Type B pancreatic cell (in vitro differentiated cells): ENCODE measurements at places on chromosomes 5 and 9.

- DNase-seq = no peak
Measured at GRCh38 chr9:110994771-110995241, 43.5 kb downstream of the LPAR1 start.

GRCh38 chr5:8685704-8686103 lies 816.8 kb downstream of the MTRR start:
- DNase-seq = no peak

DNA sequence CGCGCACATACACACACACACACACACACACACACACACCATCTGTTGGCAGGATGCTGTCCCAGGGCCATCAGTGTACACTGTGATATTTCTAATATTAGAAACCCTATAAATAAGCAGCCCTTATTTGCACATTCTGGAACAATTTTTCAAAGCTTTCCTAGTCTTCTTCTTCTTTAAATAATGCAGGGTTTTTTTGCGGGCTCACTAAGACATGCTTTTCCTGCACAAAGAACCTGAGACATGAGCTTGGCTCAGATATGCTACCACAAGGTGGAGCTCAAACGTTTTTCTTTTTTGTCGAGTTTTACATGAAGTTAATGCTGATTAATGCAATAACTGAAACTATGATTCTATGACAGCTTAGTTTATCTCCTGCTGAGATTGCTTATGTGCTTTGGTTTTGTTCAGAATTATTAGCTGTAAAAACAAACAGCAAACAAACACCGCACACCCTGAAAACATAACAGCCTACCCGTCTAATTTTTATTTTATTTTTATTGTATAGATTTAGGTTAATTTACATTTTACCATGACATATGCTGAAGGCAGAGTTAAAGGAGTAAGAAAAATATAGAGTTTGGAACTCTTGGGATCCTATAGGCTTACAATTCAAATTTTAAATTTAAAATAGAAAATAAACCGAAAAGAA lies 95.8 kb downstream of the ALDH1A1 start:
- DNase-seq = no peak

GRCh38 chr5:180960209-180960608 lies 28.4 kb upstream of the BTNL3 start:
- no peak for DNase-seq

GRCh38 chr5:178077751-178078150 lies 35.6 kb upstream of the N4BP3 start:
- DNase-seq = no peak

DNA sequence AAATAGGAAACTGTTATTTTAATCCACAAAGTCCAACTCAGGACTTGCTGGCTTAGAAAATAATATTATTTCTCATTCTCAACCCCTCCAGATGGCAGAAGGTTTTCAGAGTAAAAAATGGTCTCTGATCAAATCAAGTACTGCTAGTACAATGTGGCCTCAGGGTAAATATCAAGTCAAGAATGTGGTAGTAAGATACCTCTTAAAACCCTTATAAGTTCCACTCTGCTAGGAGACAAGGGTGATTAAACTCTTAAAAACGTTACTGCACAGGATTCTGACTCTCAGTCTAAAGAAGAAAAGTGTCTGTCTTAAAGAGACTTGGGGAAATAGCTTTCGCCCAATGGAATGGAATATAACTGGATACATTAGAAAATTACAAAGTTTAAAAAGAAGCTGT lies 120.8 kb upstream of the PDE4D start:
- no peak for DNase-seq

DNA sequence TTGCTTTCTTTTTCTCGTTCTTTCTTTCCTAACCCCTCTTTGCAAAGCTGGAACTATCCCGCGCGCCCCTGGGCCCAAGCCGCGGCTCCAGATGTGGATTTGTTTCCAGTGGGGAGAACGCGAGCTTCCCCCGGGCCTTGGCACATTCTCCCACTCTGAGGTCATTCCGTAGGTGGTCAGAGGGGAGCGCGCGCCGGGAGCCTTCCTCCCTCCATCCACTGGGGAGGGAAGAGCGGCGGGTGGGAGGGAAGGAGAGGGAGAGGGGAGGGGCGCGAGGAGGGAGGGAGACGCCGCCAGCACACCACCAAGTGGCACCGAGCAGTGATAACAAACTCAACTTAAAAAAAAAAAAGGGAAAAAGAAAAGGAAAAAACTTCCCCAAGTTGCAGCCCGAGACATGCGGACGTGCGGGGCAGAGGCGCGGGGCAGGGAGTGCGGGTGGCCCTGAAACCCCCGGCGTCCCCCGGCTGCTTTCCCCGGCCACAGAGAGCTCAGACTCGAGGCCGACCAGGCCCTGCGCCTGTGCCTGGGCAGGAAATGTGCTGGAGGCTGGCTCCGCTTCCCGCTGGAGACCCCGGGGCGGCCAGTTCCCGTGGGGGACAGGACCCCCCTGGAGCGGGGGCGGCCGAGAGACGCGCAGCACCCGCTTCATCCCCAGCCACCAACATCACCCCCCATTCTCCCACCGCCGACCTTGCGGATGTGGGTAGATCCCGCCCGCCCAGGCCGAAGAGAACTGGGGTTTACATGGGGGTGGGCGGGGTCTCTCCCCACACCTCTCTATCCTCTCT lies 3.1 kb downstream of the IER5L start:
- DNase-seq = no peak

GRCh38 chr9:124652615-124653393 lies 118.3 kb downstream of the NR6A1 start:
- no peak for DNase-seq

DNA sequence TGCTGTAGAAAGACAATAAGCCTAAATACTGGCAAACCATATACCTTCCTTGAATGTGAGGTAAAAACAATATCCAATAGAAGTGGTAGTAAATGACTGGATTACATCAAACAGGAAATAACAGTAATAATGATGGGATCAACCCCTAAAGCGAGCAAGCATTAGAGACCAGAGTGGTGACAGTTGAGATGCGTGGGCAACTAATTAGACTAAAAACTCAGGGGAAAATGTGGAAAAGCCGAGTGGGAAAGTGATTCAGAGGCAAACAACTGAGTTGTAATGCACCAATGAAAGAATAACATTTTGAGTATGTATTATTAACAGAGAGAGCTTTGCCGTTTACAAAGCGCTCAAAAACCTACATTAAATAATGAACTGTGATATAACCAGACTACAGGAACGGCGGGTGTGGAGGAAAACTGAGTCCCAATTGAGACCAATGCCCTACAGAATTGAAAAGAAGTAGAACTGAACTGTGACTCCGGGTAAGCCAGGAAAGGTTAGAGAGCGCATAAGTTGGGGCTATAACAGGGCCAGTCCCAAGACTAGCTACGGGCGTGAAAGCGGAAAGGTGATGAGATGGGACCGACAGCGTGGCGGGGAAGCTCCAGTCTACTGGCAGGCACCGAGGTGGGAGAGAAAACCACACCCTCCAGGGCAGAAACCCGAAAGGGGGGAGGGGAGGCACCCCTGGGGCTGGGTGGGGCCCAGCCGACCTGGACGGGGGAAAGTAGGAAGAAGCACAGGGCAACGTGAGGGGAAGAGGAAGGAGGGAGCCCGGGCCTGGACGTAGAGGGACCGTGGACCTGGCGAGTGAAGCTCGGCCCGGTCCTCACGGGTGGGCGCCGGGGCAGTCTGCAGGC lies 592 bp downstream of the UBAP2 start:
- no peak for DNase-seq

GRCh38 chr9:91714020-91714806 lies 235.8 kb downstream of the ROR2 start:
- no peak for DNase-seq

DNA sequence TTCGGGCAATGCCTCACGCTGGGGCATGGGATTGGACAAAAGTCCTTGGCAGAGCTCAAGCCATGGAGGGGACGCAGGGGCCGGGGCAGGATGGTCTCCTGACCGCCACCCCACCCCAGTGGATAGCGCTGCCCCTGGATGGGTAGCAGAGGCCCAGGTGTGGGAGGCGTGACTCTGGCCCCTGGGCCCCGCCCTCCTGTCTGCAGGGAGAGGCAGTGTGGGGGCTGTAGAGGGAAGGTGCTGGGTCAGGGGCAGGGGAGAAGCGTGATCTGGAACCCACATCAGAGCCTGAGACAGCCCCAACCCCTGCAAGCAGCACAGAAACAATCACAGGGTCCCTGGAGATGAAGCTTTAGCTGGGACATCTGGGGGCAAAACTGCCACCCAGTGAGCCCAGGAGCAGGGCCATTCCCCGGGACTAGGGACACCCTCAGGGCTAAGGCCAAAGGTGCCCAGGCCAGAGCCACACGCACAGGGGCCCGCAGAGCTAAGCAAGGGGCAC lies 36.2 kb downstream of the NACC2 start:
- no peak for DNase-seq

DNA sequence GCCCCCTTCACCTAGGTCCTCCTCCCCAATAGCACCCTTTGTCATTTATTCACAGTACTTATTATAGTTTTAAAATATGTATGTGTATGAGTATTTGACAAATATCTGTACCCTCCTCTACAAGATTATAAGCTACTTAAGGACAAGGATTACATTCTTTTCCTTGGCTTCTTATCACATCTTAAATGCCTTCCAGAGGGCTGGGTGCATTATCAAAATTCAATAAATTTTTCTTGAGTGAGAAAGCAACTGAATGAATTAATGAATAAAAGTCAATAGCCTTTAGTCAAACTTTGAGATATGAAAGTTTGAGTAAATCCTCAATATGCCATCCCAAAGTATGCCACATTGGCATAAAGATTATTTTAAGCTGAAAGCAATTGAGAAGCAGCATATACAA lies 621.7 kb downstream of the DNAH5 start:
- no peak for DNase-seq

DNA sequence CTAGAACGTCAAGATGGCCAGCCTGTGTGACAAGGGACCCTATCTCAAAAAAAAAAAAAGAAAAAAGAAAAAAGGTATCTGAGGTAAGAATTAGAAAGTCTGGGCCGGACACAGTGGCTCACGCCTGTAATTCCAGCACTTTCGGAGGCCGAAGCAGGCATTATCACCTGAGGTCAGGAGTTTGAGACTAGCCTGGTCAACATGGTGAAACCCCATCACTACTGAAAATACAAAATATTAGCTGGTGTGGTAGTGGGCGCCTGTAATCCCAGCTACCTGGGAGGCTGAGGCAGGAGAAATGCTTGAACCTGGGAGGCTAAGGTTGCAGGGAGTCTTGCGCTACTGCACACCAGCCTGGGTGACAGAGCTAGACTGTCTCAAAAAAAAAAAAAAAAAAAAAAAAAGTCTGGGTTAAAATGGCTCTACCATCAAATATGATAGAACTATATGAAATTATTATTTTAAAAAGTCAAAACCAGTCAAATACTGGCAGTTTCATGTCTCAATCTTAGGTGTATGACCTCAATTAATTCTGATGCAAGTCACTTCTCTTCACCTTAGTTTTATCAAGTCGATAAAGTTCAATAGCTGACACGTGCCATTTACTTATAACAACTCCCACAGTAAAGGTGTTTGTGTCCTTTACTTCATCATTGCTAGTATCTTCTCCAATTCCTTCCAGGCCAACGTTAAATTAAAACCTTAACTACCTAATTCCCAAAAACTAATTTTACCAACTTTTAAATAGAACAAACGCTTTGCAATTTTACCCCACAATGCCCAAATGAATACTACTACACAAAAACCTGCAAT lies 1.1 kb downstream of the RPS23 start:
- DNase-seq = no peak

GRCh38 chr5:132411304-132412013 lies 41.9 kb downstream of the SLC22A5 start:
- DNase-seq = no peak

GRCh38 chr9:71326360-71326759 lies 204.9 kb upstream of the TRPM3 start:
- DNase-seq = no peak

GRCh38 chr5:148882332-148882731 lies 55.9 kb downstream of the ADRB2 start:
- no peak for DNase-seq

DNA sequence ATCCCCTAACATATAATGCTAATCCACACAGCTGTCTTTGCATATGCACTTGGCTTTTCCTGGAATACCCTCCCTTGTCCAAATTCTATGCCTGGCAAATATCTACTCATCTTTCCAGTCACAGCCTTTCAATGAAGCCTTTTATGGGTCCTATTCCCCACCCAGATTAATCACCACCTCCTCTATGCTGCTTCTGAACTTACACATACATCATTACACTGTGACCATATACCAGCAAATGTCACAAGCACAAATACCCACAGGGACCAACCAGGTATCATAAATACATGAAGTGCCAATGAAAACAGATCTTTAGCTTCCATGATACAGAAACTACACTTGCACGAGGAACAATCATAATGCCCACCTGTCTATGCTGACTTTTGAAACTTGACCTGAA lies 22.3 kb downstream of the LPAR1 start:
- no peak for DNase-seq

DNA sequence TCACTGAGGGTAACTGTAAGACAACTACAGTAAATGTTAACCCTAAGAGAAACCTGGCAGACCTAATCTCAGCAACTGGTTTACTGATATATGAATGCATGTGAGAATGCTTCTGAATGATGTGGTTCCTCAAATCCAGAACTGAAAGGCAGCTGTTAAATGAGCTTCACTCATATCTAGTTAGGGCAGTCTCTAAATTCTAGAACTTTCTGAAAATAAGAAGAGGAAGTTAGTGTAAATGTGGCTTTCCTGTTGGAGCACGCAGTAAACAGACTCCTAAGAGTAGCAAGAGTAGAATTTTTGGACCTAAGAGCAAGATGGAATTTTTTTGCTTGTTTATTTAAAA lies 117.9 kb upstream of the KCNN2 start:
- no peak for DNase-seq

- DNase-seq = no peak
Measured at GRCh38 chr9:93061791-93062763, 3.6 kb downstream of the SUSD3 start.

GRCh38 chr9:104568868-104569267 lies at the start of gene OR13C8:
Gene OR13C8 (plus strand): TSS chr9:104569168. CDS start chr9:104569168, 0 bp downstream.
- DNase-seq = no peak

- DNase-seq = peak; percentile 37
Measured at GRCh38 chr9:89008744-89009545, 17.7 kb downstream of the S1PR3 start.

DNA sequence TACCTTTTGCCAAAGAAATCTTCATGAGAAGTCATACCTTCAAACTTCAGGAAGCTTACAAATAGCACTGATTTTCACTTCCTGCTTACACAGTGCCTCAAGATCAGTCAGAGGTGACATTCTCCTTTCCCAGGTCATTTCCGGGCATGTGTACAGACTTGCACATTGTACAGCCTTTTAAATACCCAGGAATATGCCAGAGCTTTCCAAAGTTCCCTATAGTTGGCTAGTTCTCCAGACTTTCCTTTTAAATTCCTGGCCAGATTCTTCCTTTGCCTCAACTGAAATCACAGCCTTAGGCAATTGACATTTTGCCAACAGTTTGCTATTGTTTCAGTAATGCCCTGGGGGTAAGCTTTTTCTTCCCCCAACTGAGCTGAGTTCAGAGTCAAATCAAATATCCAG lies 47.2 kb downstream of the RFX3 start:
- no peak for DNase-seq

- no peak for DNase-seq
Measured at GRCh38 chr9:37097294-37097693, 23.1 kb upstream of the ZCCHC7 start.
